ENCODE measurements at places on chromosomes 3 and 15.

- DNase-seq, result no peak
Observed at GRCh38 chr15:41966920-41967465, 5.4 kb downstream of the EHD4 start.

DNA sequence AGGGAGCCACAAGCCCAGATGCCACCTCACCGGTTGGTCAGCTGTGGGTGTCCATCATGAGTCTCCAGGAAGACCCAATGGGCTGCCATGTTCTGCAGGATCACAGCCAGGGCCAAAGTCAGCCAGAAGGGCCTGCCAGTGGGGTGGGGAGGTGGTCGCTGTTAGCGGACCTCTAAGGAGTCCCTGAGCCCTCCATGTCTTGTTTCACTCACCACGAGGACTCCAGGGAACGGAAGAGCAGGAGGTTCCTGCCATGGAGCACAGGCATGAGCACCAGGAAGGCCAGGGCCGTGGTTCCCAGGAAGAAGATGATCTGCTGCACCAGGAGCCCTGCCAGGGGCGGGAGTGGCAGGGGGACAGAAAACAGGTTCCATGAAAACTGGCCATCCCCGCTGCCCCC is 8.6 kb downstream of the ISLR start:
- no peak for DNase-seq

GRCh38 chr15:36887214-36887961 is 213.0 kb downstream of the MEIS2 start:
- no peak for DNase-seq

DNA sequence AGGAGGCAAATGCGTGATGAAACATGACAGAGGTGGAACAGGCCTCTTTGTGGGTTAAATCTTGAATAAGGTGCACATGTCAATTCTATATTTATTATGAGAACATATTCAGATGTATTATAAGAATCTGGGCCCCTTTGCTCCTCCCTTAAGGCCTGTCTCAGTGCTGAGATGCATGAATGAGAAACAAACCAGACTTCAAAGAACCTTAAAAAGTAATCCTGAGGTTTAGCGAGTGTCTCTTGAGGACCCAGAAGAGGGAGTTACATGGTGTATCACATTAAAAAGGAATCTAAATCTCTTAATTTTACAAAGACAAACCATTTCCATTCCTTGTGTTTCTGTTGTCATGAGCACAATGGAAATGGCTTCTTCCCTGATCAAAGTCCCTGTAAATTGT is 170.9 kb upstream of the TBC1D5 start:
- no peak for DNase-seq

- peak; percentile 15 for DNase-seq
Observed at GRCh38 chr15:75335705-75336355, at the start of gene COMMD4. Gene COMMD4, plus strand, starts transcription at chr15:75336063. Its CDS starts 27 bp downstream, at chr15:75336090.

DNA sequence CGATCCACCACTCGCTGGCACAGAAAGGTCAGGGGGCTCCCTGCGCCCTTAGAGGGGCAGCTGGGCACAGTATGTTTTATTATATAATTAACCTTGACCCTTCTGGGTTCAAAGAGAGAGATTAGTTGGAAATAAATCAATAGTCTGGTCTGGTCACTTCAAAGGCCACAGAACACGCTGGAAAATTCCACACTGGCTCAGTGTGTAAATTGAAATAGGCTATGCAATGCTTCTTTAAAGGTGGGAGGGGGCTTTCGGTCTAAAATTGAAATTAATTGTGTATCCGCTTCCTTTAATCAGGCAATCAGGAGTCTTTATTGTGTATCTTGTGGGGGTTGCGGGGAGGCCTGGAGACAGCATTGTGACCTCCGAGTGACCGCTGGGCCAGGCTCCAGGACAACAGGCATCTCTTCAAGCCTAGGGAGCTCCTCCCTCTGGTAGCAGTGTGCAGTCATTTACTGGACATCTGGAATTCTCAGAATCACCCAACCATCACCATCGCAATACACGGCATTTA is 8.0 kb downstream of the RNU5B-1 start:
- DNase-seq, result no peak
